ENCODE measurements at places on chromosomes 11 and 22.

GRCh38 chr11:81967242-81967641 is 766.4 kb downstream of the FAM181B start:
- no peak for DNase-seq

- DNase-seq: no peak
These were observed 40.5 kb downstream of the TPCN2 start for GRCh38 chr11:69089258-69089657.

DNA sequence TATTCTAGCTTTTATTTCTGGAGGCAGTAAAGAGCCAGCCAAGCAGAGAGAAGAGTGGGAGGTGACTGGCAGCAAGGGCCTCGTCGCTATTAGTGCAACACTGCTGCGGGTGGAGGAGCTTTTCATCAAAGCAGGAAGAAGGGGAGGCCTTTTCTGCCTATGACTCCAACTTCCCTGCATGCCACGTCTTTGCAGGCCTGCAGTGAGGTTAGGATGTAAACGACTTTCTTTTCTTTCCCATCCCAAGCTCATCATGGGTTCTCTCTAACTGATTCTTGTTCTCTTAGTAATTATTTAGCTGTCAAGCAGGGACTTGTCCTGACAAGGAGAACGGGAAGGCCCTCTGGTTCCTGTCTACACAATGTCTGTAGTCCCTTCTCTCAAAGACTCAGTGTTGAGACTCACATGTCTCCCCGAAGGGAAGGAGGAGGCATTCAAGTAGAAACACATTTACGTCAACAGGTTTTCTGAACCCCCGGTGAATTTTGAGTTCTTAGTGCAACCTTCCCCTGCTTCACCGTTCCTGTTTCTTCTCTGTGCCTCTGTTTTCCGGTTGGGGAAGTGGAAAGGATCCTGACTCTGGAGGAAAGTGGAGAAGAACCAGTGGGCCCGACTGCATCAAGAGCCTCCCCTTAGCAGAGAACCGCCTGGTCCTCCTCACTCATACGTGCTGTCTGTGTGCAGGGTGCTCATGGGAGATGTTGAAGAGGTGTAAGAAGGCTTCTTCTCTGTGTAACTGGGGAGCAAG is 56.9 kb downstream of the PACS1 start:
- DNase-seq: peak; percentile 32

DNA sequence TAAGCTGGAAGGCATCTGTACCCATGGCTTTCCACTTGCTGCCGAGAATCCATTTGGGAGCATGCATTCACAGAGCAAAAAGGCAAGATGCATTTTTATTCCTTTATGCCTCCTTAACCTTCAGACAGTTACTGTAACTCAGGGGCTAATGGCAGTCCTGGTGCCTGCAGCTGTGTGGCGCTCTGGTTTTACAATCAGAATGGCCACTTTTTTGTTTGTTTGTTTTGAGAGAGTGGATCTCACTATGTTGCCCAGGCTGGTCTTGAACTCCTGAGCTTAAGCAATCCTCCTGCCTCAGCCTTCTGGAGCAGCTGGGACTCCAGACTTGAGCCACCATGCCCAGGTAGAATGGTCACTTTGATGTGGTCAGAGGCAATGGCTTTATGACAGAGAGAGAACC is 101.8 kb downstream of the NAV2 start:
- no peak for DNase-seq

All from stimulated activated CD8-positive, alpha-beta memory T cell treated with anti-CD3 and anti-CD28 coated beads, Interleukin-7, amount 100 ng/mL, for 1 hour (primary cell).